ENCODE measurements at places on chromosomes 6 and 20.

GRCh38 chr6:112017169-112017568 lies 36.7 kb upstream of the CCN6 start:
- DNase-seq = no peak

DNA sequence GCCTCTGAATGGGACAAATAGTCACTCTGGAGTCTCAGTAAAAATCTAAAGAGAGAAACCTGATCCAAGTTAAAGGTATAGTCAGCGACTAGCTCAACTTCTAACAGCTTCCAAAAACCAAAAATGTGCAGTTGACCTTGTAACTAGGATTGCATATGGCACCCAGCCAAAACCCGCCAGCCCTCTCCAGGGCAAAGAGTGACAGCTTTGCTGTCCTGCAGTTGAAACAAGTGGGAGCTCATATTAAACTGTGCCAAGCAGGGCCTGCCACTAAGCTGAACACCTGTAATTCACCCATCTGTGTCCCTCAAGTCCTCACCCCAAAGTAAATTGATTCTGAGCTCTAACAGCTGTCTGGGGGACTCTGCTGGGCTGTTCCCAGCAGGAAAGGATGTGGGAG lies 695.3 kb downstream of the MAFB start:
- DNase-seq = no peak

- DNase-seq = no peak
These were observed 3.7 kb downstream of the SYS1 start for GRCh38 chr20:45366631-45367030.

- DNase-seq = no peak
These were observed 14.8 kb downstream of the TPMT start for GRCh38 chr6:18139935-18140621.

DNA sequence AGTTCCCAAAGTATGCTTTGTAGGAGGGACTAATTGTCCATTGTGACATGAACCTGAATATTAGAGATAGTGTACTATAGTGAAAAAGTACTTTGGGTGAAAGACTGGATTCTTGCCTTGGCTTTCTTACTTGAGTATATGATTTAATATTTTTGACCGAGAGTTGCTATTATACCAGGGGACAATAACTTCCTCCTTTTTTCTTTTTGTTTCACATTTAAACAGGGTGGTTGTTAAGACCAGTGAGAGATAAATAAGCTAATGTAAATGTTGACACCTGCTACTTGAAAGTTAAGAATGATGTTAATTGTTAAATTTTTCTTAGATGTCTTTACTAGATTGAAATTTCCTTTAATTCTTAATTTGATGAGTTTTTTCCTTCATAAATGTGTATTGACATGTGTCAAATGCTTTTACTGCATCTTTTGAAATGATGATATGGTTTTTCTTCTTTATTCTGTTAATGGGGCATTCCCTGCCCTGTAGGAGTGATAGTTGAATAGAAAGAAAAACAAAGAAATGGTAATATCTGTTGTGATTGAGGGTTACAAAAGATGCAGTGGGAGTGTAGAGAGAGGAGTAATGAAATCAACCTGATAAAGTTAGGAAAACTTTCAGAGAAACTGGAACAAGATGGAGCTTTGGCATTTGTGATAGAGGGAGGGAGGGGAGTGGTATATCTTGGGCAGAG lies 48.4 kb downstream of the ZFAND3 start:
- no peak for DNase-seq

GRCh38 chr20:49446808-49447207 lies 35.7 kb downstream of the KCNB1 start:
- peak; percentile 44 for DNase-seq

DNA sequence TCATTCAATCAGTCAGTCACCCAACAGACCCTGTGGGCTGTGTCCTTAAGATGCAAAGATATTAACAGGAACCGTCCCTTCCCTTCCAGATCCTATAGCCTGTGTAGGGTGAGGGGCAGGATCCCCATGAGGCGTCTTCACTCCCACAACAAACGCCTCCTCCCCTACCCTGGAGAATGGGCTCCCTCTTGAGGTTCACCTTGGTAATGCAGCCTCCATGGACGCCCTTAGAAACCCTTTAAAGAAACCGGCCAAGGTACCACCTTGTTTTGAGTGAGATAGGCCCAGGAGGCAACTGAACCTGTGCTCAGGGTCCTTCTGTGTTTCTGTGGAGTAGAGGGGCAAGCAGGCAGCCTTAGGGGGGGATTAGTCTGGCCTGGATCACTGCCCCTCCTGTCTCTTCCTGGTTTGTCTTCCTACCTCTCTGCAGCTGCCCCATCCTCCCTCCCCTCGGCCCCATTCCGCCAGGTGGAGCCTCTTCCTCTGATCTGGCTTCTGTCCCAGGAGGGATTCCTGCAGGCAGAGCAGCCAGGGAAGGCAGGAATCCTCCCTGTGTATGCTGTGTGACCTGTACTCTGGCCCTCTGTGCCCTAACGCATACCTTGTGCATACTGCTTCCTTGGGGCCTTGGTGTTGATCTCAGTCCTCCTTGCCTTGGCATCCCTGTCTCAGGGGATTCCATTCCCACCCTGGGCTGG lies 6.6 kb upstream of the GUCA1A start:
- DNase-seq = no peak

DNA sequence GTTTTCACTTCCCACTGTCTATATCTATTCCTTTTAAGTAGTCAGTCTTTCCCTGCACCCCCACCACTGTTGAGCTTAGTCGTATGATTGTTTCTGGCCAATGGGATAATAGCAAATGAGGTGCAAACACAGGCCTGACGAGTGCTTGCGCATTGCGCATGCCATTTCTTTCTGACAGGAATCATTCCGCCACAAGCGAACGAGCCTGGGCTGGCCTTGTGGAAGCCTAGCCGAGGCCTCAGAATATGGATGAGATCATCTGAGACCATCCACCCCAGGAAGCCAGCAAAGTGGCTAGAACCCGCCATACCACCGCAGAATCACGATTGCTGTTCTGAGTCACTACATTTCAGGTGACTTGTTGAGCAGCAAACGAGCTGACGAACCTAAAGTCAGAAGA lies 52.2 kb upstream of the PRL start:
- no peak for DNase-seq

DNA sequence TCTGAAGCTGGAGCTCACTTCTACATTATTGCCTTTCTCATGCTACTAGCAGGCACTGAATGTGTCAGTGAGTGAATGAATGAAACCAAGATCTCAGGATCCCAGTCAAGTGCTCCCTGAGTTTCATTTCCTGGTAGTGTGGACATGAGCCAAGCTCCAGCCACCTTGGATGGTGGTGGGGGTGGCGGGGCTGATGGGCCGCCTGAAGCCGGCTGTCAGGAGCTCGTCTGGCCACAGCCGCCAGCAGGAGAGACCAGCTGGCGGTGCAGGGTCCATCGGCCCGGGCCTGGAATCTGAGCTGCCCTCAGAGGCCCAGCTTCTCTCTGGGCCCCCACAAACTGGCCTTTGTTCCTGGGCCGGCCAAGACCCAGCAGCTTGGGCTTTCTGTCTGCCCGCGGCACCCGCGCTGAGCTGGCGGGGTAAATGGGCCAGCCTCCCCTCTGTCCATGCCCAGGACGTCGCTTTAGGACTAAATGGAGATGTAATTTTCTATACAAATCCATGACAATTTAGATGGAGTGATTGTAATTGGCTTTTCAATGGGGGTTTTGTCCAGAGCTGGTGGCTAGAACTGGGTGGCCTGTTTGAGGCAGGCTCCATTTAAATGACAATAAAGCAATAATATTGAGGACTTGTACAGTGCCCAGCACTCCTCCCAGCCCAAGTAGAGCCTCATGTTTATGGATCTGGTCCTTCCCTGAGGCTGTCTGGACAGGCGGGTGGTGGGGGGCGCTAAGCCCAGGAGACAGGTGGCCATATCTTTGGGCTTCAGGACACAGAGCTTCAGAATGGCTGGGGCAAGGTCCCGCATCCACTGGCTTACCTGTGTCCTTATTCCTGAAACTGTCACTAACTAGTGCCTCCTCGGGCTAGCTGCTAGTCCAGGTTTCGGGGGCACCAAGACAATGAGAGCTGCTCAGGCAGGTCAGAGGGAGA lies 43.5 kb downstream of the NOL4L start:
- DNase-seq = no peak

- no peak for DNase-seq
These were observed 38.2 kb downstream of the PMEPA1 start for GRCh38 chr20:57671662-57672061.

DNA sequence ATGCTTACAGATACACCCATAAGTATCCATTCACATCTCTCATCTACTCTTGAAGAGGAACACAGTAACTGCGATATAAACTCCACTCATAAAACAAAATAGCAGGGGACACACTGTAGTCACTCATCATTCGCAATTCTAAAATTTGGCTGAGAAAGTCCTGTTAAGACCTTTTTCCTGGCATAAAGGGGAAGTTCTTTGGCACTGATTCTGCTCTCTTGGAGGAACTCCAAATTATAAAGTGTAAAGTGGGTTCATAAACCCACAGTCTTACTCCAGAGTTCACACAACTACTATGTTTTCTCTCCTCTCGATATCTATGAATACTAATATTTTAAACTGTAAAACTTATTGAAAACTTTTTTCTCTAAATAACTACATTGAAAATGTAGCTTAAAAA lies 80.6 kb downstream of the ADGB start:
- DNase-seq = no peak

DNA sequence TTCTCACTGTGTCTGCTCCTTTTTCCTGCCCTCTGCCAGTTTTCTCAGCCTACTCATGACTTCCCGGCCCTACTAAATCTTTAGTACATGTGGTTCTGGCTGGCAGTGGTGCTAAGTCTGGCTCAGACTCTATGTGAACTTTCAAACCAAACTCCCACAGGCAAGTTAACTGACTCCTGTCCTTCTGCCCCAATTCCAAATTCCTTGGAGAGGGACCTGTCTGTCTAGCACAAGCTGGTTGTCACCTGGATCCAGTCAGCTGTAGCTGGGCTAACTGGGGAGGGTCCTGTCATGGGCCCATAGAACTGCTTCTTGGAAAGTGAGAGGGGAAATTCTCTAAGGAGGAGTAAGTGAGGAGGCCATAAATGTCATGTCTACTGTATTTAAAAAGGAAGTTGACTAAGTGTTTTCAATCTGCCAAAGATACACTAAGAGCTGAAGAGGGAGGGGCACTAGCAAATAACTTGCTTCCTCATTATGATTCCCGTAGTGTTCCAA lies 240.1 kb downstream of the KCNQ5 start:
- no peak for DNase-seq

GRCh38 chr20:25239387-25240370 lies 8.2 kb upstream of the PYGB start:
- DNase-seq = no peak

GRCh38 chr6:69914015-69914485 lies 47.7 kb downstream of the COL19A1 start:
- no peak for DNase-seq

DNA sequence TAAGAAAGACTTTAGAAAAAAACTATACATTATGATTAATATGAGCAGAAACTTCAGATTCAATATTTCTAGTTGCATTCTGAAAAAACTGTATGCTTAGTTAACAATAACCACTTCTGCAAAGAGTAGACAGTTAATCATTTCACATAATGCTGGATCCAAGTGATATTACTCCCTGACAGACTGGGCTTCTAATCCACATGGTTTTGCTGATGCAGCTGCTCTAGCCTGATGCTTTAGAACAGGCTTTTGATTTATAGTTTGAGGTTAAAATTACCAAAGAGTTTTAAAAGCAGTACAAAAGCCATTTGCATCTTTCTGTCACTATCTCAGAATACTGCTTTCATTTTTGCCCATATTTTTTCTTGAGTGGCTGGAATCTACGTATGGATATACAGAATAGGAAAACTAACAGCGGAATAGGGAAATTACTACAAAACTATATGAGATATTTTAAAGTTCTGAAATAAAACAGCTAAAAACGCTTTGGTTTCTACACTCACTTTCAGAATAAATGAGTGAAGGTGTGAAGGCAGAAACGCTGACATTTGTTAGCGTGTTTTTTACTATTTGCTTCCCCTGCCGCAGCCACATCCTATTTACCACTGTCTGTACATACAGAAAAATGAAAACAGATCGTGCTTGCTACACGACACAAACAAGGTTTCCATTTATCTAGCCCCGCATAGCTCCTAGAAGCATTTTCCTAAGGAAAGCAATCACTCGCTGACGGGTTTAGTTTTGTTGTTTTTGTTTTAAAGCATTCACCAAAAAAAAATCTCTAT lies 61.7 kb downstream of the METTL24 start:
- no peak for DNase-seq

- no peak for DNase-seq
These were observed 671.4 kb downstream of the RFPL4B start for GRCh38 chr6:113018351-113019151.

- DNase-seq = no peak
These were observed 29.1 kb downstream of the WRNIP1 start for GRCh38 chr6:2794171-2794730.

DNA sequence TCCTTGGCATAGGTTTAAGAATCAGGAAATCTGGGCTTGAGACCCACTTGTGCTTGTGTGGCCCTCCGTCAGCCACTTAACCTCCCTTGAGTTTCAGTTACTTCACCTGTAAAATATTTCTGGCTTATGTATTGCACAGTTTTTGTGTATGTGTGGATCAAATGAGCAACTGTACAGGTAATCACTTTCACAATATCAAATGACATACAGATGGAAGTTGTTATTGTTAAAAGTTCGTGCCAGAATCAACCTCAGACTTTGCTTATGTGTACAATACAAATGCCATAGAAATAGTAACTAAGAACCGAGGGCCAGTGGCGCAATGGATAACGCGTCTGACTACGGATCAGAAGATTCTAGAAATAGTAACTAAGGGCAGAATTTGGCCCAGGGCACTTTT lies 65.6 kb upstream of the KIF13A start:
- DNase-seq = no peak

GRCh38 chr20:25194333-25194972 lies 1.1 kb upstream of the ENTPD6 start:
- no peak for DNase-seq

Data from left renal pelvis (tissue), 4 donors.